Activated naive CD8-positive, alpha-beta T cell treated with anti-CD3 and anti-CD28 coated beads, Interleukin-2, amount 10 ng/mL, durations not matched to agents 7 days and 5 days (primary cell): ENCODE measurements at places on chromosomes 7 and 10. TPM values are rescaled to one million over a fixed set of nuclear protein-coding genes. Genes with fewer than 3 reads are reported as not detected.
A peak's percentile ranks its signal among the peaks of the same experiment; 100 is the strongest.

DNA sequence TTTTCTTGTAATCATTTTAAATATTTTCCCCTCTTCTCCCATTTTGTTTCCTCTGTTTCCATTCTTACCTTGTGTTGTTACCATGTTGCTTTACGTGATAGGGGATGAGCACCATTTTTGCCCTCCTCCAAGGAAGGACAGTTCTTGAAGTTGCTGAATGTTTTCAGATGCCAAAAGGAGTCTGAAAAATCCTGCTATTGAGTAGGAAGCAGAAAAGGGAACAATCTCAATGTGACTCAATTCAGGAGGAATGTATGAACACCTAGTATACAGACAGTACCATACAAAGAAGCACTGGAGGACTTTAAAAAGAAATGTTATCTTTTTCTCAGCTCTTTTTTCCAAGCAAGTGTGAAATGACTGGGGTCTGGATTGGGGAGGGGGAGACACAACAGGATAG, 5.1 kb upstream of the NAMPT start:
- peaks cover 14% of the 10 kb centered on the region for H3K4me1 ChIP-seq
- no peak overlapping the region for H3K27ac ChIP-seq
- no peak overlapping the region for H3K4me3 ChIP-seq
- H3K27me3 ChIP-seq, result no peaks in the 10 kb centered on the region
- no peak for DNase-seq

DNA sequence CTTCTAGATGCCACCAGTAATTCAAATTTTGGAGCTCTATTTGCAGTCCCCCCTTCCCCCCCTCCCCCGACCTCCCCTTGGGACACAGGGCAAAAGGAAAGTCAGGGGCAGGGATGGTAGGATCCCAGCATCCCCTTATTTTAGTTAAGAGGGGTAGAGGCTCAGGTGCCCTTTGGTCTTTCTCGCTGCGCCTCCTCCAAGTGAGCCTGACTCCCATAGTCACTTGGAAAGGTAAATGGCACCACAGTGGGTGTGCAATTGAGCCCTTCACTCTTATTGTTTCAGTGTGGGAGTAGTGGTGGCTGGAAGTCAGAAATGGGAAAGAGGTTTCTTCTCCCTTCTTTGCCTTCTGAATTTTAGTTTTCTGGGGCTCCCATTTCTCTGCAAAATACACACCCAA, 8.2 kb upstream of the FEZF1 start:
- H3K27me3 ChIP-seq, result peaks cover 87% of the 10 kb centered on the region
- no peak overlapping the region for H3K27ac ChIP-seq
- no peak overlapping the region for H3K4me3 ChIP-seq
- H3K36me3 ChIP-seq, result peaks cover 3% of the 10 kb centered on the region

DNA sequence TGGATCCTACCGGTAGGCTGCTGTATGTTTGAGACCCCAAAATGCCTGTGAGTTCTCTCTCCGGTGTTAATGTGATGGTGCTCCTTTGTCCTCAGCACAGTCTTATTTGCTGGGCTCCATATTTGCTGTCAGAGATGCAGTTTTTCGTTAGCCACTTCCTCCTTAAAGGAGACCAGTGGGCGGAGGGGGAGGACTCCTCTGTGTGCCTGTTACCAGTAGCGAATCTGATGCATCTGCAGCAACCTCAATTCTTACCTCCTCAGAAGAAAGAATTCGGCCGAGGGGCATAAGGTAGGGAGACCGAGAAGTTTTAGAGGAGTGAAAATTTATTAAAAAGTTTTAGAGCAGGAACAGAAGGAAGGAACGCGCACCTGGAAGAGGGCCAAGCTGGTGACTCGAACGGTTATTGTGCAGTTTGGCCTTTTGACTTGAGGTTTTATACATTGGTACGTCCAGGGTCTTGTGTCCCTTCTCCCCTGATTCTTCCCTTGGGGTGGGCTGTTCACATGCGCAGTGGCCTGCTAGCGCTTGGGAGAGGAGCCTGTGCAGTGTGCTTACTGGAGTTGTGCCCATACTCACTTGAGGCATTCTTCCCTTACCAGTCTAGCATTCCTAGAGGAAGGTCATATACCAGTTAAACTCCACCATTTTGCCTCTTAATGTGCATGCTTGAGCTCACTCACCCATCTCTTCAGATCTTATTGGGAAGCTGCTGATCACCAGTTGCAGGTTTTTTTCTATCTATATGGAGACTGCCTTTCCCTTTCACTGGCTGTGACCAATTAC, 49.5 kb downstream of the GNAI1 start:
- H3K4me1 ChIP-seq, result no peaks in the 10 kb centered on the region
- H3K27ac ChIP-seq, result peak overlapping the region; percentile 4
- no peak overlapping the region for H3K4me3 ChIP-seq
- no peaks in the 10 kb centered on the region for H3K27me3 ChIP-seq
- DNase-seq, result no peak
- peaks cover 1% of the 10 kb centered on the region for H3K36me3 ChIP-seq

- DNase-seq, result peak; percentile 29
- H3K27me3 ChIP-seq, result peaks cover 2% of the 10 kb centered on the region
- H3K36me3 ChIP-seq, result no peaks in the 10 kb centered on the region
- H3K27ac ChIP-seq, result no peak within 1 kb of the TSS
- H3K4me1 ChIP-seq, result peaks cover 8% of the 10 kb centered on the region
Measured at GRCh38 chr7:20217193-20217948, at the start of gene MACC1. Gene MACC1, minus strand, starts transcription at chr7:20217384. Its CDS starts 55,522 bp downstream, at chr7:20161862.

The TMEM130 gene
- not detected for total RNA-seq

The FAM204A gene
- 51.3 TPM for total RNA-seq

DNA sequence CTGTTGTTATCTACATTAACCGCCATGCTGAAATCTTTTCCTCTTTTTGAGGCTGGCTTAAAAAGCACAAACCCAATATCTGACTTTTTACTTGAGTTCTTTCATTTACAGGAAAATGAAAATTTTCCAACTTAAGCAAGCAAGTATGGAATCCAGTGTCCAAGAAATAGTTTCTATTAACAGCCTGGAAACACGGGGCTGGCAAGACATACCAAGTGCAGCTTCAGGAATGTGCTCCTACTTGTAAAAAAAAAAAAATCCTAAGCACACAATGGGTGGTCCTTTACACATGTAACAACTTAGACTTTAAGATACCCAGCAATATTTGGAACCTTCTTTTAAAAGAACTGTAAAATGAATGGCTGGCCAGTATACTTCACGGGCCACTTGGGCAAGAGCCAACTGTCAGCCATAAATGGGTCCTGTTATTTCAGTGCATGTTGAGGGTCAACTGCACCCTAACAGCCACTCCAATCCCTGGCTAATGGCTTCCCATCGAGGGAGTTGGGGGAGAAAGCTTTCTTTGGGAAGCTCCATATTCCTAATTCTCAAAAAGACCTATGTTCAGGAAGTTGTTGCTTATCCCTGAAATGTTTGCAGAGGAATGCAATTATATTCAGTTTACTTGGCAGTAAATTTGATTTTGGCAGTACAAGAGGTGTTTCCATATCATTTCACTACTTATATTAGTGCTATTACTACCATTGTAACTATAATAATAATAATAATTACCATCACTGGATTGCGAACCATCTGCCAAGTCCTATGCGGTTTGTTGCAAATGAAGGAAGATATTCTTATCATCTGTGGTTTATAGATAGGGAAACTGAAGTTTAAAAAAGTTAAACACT, 236.4 kb upstream of the TMEM72 start:
- H3K4me3 ChIP-seq, result no peak overlapping the region
- DNase-seq, result no peak
- H3K27me3 ChIP-seq, result peaks cover 4% of the 10 kb centered on the region
- H3K27ac ChIP-seq, result no peak overlapping the region
- no peaks in the 10 kb centered on the region for H3K4me1 ChIP-seq
- no peaks in the 10 kb centered on the region for H3K36me3 ChIP-seq

DNA sequence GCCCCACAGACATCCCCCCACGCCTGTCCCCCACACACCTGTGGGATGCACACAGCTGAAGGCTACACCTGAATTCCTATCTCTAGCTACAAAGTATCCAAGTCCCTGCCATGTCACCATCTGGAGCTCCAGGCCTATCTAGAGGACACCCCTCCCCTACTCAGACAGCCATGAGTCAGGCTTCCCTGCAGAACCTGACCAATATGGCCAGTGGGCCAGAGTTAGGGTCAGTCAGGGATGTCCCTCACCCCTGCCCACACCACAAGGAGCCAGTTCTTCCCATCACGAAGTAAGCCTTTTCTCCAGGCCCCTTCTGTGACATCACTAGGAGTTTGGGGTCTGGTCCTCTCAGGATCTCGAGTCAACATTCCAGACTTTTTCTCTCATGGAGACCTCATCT, 10.6 kb upstream of the SLC18A3 start:
- H3K27me3 ChIP-seq, result peaks cover 19% of the 10 kb centered on the region
- no peak overlapping the region for H3K27ac ChIP-seq
- no peak for DNase-seq
- no peak overlapping the region for H3K4me3 ChIP-seq
- H3K4me1 ChIP-seq, result no peaks in the 10 kb centered on the region

DNA sequence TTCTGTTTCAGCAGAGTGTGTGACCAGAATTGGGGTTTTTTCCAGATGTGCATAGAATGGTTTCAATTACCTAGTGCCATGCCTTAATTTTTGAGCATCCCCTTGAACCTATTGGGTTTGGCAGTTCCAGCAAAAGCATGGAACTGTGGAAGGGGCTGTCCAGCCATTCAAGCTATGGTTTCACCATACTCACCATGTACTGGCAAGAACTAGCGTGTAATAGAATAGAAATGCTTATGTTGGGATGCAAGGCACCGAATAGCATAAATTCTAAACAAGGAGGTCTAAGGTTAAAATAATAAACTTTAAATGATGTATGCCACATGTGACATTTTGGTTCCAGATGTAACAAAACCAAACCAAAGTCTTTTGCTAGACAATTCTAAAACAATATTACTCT, 91.4 kb downstream of the MTERF1 start:
- H3K27me3 ChIP-seq, result no peaks in the 10 kb centered on the region
- no peak for DNase-seq
- no peaks in the 10 kb centered on the region for H3K36me3 ChIP-seq
- no peaks in the 10 kb centered on the region for H3K4me1 ChIP-seq
- H3K4me3 ChIP-seq, result no peak overlapping the region

GRCh38 chr10:88131511-88132139, 268.2 kb downstream of the PTEN start:
- no peak for DNase-seq
- H3K36me3 ChIP-seq, result peaks cover 2% of the 10 kb centered on the region
- H3K27me3 ChIP-seq, result no peaks in the 10 kb centered on the region
- no peak overlapping the region for H3K27ac ChIP-seq
- peaks cover under 1% of the 10 kb centered on the region for H3K4me1 ChIP-seq

The IGF2BP3 gene
- total RNA-seq, result 0.37 TPM

The MMRN2 gene
- total RNA-seq, result not detected

GRCh38 chr7:70774950-70775527, 356.9 kb upstream of the GALNT17 start:
- DNase-seq, result no peak
- H3K27me3 ChIP-seq, result peaks cover 3% of the 10 kb centered on the region
- H3K27ac ChIP-seq, result no peak overlapping the region
- peaks cover 26% of the 10 kb centered on the region for H3K4me1 ChIP-seq

GRCh38 chr10:28558923-28559508, 26.1 kb downstream of the WAC start:
- H3K27me3 ChIP-seq, result no peaks in the 10 kb centered on the region
- H3K4me1 ChIP-seq, result peaks cover 38% of the 10 kb centered on the region
- H3K4me3 ChIP-seq, result no peak overlapping the region
- peaks cover 67% of the 10 kb centered on the region for H3K36me3 ChIP-seq

The ZNF398 gene
- 15.0 TPM for total RNA-seq

The SPDYE2 gene
- 0.28 TPM for total RNA-seq

- peaks cover 2% of the 10 kb centered on the region for H3K36me3 ChIP-seq
- H3K27me3 ChIP-seq, result peaks cover 52% of the 10 kb centered on the region
- no peak overlapping the region for H3K4me3 ChIP-seq
- H3K4me1 ChIP-seq, result peaks cover 8% of the 10 kb centered on the region
- H3K27ac ChIP-seq, result no peak overlapping the region
Measured at GRCh38 chr7:127258111-127258510, 5.4 kb upstream of the GRM8 start.

DNA sequence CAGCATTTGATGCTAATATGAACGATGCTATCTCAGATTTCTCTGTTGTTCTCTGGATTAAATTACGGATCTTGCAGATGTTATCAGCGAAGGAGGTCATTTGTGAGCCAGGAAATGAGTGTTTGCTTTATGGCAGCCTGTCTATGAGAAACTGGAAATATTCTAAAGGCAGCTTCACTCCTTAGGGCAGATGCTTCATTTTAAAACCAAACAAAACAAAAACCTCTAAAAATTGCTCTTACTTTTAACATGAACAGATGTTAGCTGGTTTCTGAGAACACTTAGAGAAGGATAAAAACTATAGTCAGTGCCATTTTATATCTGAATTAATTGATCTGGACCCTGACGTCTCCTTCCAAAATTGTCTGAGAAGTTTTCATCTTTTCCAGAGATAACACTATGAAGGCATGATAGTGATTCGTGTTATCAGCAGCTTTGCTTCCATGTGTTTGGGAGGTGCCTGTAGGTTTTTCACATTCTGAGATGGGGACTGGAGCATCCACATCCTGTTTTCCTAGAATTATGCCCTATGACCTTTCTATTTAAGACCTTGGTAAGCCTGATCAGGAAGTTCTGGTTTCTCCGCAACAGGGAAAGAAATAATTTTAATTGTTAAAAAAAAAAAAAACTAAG, 53.1 kb downstream of the CPED1 start:
- H3K27ac ChIP-seq, result no peak overlapping the region
- H3K4me3 ChIP-seq, result no peak overlapping the region
- no peaks in the 10 kb centered on the region for H3K36me3 ChIP-seq
- H3K27me3 ChIP-seq, result peaks cover 15% of the 10 kb centered on the region
- DNase-seq, result no peak

DNA sequence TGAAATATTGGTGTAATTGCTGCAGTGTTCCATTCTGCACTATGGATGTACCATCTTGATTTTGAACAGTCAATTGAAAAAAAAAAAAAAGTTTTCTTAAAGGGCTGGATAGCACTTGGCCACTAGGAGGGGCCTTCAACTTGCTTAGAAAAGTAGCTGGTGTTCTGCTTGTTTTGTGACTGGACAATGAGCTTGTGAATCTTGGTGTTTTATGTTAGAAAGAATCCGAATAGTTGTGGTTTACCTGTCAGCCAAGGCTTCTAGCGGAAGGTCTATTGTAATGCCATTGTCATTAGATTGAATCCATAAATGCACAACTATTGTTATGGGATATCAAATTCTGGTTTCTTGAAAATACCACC, 77.1 kb downstream of the BMPER start:
- H3K4me3 ChIP-seq, result no peak overlapping the region
- H3K4me1 ChIP-seq, result no peaks in the 10 kb centered on the region
- H3K27me3 ChIP-seq, result no peaks in the 10 kb centered on the region
- DNase-seq, result no peak
- no peak overlapping the region for H3K27ac ChIP-seq

The TMEM26 gene
- not detected for total RNA-seq

The CCL24 gene
- total RNA-seq, result not detected

DNA sequence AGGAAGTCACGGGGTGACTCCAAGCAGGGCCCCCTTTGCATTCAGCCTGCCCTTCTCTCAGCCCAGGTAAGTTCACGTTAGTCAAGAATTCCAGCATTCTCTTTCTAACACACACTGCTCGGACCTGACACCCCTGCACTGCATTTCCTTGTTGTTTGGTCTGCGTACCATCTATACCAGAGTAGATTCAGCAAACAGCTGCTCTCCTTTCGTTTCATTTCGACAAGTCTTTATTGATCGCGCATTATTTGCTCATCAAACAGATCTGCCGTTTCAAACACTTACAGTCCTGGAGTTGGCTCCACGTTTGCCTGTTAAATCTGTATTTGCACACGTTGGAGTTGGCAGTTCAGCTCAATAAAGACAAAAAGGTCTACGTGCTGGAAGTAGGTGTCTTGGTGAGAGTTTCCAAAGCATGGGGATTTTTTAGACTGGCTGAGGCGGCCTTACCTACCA, 495.1 kb downstream of the RPS24 start:
- no peak for DNase-seq
- H3K4me3 ChIP-seq, result no peak overlapping the region
- peaks cover 1% of the 10 kb centered on the region for H3K4me1 ChIP-seq
- no peak overlapping the region for H3K27ac ChIP-seq
- H3K36me3 ChIP-seq, result no peaks in the 10 kb centered on the region
